ENCODE measurements at places on chromosomes 7 and 10.

DNA sequence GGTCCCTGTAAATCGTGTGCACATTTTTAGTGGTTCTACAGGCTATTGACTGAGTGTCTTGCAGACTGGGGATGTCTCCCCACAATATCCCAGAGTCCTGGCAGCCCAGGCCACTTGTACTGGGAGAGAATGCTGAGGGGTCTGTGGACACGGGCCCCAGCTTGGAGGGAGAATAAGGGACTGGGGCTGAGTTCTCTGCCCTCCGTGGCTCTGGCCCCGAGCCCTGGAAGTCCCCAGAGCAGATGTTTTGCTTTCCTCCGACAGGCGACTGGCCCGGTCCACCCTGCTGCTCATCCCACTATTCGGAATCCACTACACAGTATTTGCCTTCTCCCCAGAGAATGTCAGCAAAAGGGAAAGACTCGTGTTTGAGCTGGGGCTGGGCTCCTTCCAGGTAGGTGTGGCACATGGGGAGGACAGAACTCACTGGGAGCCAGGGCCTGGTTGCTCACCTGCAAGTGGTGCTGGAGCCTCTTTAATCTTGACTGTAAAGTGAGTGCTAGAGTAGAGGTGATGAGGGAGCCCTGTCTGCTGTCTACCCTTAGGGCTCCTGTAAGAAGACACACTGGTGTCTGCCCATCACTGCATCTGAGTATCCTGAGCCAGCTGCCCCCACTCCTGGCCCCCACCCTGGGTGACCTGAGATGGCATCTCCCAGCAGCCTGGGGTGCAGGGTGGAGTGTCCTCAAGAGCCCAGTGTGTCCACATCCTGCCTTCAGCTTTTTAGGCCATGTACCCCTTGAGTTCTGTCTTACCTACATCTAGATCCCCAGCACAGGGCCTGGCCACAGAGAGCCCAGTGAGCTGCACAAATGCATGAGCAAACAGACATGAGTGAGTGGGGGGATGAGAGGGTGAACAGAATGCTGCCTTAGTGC lies 51.1 kb downstream of the ADCYAP1R1 start:
- DNase-seq = no peak

DNA sequence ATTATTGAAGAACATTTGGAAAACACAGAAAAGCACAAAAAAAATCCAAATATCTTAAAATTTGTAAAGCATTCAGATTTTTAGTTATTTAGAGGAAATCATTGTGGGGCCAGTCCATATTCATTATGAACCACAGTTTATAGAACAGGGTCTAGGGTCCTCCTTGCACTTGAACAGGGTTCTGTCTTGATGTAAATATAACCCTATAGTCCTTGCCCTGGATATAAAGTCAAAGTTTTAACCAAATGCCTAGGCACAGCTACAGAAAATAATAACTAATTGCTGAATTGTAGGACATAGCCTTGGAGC lies 25.6 kb downstream of the CASP7 start:
- DNase-seq = no peak

GRCh38 chr7:42766782-42767423 lies 145.0 kb downstream of the C7orf25 start:
- no peak for DNase-seq

GRCh38 chr7:1060315-1061072 lies 16.1 kb downstream of the GPR146 start:
- DNase-seq = no peak

GRCh38 chr10:74770400-74770799 lies 56.0 kb upstream of the KAT6B start:
- no peak for DNase-seq

DNA sequence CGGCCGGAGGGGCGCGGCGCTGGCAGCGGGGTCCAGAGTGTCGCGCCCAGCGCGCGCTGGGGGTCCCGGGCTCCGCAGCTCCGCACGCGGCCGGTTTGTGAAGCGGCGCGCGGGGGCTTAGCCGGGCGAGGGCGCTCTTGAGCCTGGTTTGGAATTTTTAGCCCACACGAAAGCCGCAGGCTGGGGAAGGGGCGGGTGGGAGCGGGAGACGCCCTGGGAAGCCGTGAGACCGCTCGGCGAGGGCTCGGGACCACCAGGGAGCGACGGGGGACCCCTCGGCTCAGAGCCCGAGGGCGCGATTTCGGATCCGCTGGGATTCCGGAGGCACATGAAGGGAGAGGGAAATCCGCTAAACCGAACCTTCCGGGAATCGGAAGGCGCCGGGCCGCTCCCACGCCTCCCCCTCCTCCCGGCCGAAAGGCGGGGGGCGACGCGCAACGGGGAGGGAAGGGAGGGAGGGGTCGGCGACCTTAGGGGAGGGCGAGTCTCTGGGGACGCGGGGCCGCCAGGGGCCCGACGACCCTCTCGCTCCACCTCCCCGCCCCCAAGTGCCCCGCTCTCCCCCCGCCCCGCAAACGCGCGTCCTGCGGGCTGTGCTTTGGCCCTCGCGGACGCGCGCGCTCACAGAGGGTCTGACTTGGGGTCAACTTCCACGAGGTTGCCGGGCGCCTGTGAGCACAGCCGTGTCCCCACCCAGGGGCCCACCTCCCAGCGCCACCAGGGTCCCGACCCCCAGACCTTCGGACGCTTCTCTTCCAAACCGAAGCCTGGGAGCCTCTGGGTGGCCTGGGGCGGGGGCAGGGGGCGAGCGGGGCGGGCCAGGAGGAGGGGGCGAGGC lies 5.1 kb upstream of the ELFN1 start:
- peak; percentile 93 for DNase-seq

DNA sequence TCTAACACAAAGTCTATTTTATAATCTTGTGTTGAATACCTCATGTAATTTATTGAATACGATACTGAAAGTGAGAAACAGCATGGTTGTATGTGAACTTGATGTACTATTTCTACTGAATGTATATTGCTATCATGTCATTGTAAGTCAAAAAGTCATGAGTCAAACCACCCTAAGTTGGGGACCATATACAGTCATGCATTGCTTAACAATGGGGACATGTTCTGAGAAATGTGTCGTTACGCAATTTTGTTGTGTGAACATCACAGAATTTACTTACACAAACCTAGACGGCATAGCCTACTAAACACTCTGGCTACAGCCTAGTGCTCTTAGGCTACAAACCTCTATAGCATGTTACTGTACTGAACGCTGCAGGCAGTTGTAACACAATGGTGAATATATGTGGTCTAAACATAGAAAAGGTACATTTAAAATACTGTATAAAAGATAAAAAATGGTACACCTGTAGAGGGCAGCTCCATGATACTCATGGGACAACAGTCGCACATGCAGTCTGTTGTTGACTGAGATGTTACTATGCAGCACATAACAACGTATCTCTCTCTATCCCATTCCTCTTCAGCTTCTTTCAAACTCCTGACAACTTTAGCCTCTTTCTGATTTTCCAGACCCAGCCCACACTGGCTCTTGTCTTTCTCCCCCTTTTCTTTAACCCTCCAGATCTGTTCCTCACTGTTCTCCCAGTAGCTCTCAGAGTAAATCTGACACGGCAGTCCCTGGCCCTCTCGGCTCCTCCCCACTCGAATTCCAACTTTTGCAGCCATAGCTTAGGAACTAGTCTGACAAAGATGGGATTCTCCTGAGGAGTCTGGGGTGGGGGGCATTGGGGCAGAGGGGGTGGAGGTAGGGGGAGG lies 90.1 kb downstream of the SNX10 start:
- no peak for DNase-seq

DNA sequence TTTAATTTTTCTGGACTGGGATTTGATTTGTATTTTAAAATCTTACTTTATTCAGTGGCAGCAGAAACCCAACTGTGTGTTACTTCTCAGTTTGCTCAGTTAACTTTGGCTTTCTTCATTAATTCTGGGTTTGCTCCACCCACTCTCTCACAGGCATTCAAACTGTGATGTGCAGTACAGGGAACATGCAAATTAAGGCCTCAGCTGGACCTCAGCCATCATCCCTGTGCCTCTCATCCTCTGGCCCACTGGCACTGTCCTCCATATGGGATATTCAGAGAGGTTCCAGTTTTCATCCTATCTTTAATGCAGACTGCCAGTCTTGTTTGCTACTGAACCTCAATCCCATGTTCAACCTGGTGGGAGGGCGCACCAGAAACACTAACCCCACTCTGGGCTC lies 743.4 kb upstream of the IGFBP3 start:
- no peak for DNase-seq

GRCh38 chr10:6592080-6592479 lies 12.0 kb upstream of the PRKCQ start:
- no peak for DNase-seq

DNA sequence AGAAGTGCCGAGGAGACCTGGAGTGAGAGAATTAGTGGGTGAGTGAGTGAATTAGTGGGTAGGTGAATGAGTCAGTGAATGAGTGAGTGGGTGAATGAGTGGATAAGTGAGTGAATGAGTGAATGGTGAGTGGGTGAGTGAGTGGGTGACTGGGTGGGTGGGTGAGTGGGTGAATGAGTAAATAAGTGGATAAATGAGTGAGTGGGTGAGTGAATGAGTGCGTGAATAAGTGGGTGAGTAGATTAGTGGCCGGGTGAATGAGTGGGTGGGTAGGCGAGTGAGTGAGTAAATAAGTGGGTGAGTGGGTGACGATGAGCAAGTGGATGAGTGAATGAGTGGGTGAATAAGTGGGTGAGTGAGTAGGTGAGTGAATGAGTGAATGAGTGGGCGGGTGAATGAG lies 243.7 kb upstream of the MGMT start:
- no peak for DNase-seq

GRCh38 chr10:525565-526315 lies 163.7 kb downstream of the DIP2C start:
- DNase-seq = no peak

DNA sequence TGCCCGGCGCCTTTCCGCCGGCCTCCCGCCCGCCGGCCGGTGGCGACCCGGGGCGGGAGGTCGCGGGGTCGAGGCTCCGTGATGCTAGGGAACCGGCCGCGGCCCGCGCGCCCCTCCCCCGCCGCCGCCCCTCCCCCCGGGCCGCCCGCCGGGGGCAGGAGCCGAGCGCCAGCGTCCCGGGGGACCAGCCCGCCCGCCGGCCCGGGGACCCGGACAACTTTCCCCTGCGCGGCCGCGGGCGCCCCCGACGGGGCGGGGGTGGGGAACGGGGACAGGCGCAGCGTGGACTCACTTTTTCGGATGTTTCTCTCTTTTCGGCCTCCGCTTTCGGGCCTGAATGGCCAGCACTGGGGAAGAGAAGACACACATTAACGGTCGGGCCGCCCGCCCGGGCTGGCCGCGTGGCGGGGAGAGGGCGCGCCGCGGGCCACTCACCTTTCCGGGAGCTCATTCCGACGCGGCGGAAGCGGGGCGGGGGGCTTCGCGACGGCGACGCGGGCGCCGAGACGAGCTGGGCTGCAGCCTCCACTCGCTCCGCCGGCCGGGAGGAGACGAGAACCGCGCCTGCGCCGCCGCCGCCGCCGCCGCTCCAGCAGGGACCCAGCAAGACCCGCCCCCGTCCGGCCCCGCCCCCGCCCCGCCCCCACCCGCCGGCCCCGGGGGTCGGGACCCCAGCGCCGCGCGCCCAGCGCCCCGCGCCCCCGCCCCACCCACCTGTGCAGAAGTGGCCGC lies at the start of gene SRPK2:
SRPK2 (minus strand) TSS at position 566 of the 732 bp plus-strand sequence.
- DNase-seq = peak; percentile 95

DNA sequence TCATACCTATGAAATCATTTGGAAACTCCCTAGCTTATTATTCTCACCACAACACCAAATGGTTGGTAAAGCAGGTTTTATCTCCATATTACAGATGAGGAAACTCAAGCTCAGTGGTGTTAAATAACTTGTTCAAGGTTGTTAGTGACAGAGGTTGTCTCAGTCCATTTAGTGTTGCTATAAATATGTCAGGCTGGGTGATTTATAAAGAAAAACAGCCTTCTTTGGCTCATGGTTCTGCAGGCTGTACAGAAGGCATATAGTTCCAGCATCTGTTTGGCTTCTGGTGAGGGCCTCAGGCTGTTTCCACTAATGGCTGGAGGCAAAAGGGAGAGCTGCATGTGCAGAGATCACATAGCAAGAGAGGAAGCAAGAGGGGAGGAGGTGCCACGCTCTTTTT lies 96.6 kb downstream of the ZNF438 start:
- no peak for DNase-seq

DNA sequence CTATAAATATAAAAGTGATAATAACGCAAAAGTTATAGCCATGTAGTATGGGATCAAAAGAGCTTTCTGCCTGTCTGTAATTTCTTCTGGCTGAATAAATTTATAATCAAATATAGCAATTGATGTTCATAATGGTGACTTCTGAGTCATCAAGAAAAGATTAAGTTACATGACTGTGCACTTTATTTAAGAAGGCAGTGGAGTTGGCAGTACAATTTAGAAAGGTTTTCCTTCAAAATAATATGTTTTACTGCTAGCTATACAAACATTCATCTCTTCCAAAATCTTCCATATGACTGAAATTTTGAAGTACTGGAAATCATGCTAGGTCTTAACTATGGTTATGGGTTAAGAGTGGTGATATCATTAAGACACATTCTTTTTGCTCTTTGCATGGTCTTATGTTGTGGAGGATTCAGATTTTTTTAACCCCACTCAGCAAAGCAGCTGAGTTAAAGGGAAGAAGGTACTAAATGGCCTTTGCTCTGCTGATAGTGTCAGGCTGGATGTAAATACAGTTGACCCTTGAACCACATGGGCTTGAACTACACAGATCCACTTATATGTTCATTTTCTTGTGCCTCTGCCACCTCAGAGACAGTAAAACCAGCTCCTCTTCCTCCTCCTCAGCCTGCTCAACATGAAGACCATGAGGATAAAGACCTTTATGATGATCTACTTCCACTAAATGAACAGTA lies 323.6 kb downstream of the BBS9 start:
- no peak for DNase-seq

DNA sequence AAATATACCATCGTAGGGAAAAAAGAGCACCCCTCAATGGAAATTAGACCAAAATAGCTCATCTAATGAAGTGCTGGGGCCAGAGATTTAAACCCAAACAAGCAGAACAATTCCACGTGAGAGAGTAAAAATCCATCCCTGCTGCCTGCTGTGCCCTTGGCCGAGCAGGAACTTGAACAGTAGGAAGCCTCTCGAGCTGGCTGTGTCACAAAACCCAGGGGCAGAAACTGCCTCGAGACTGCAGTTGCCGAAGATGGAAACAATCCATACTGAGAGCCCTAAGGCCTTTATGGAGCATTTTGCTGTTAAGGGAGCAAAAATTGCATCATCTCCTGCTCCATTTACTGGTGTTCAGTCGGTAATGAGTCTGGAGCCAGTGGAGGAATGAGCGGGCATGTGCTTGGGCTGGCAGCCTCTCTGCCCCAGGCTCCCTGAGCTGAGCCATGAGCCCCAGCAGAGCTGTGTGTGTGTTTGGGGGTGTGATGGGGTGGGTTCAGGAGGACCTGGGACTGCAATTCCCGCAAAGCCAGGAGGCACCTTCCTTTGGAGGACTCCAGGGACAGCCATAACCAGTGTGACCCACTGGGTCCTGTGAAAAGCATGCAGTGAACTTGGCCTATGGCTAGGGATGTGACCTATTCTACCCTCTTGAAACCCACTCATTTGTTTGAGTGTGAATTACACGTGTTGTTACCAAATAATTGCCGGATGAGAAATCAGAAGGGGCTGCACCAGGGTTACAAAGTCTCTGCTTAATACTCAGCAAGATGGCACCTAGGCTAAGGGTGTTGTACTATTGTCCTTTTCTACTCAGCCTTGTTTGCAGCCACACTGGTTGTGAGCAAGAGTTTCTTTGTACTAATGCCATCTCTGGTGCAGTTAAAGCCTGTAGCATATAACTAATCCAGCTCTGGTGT lies 58.3 kb downstream of the CDHR3 start:
- peak; percentile 46 for DNase-seq

Data from iPS-NIHi11 (cell line).